CD4-positive, alpha-beta T cell (primary cell): ENCODE measurements at places on chromosomes 6 and 20. TPM values are rescaled to one million over a fixed set of nuclear protein-coding genes. Genes with fewer than 3 reads are reported as not detected.

DNA sequence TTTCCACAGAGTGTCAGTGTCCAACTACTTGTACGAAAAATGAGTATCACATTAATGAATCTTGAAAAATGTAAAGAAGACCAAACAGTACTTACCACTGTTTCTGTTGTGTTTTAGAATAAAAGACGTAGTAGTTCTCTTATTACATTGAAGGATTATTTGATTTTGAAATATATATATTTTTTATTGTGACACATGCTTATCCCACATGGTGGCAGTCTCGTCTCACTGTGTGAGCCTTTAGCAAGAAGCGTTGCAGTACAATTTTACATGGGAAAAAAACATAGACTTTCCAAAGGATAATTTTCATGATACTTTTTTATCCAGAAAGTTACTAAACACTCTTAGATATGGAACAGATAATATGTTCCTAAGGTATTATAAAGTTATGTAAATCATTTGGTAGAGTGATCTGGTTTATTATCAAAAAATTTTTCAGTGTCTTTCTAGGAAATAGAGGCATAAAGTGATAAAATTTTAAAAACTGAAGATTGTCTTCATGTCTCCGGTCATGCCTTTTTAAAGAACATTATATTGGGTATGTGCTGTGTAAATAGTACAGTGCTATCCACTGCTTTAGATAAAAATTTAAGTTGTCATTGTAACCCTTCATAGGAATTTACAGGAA, 117.5 kb upstream of the SAMD5 start:
- H3K4me1 ChIP-seq, result no peaks in the 10 kb centered on the region
- no peaks in the 10 kb centered on the region for H3K36me3 ChIP-seq
- no peaks in the 10 kb centered on the region for H3K27me3 ChIP-seq
- DNase-seq, result no peak
- H3K27ac ChIP-seq, result no peak overlapping the region
- no peak overlapping the region for H3K4me3 ChIP-seq

- H3K4me3 ChIP-seq, result no peak overlapping the region
- H3K4me1 ChIP-seq, result no peaks in the 10 kb centered on the region
- no peaks in the 10 kb centered on the region for H3K36me3 ChIP-seq
- H3K27me3 ChIP-seq, result no peaks in the 10 kb centered on the region
- H3K27ac ChIP-seq, result no peak overlapping the region
These were observed 382.1 kb upstream of the TSHZ2 start for GRCh38 chr20:52590100-52590499.

DNA sequence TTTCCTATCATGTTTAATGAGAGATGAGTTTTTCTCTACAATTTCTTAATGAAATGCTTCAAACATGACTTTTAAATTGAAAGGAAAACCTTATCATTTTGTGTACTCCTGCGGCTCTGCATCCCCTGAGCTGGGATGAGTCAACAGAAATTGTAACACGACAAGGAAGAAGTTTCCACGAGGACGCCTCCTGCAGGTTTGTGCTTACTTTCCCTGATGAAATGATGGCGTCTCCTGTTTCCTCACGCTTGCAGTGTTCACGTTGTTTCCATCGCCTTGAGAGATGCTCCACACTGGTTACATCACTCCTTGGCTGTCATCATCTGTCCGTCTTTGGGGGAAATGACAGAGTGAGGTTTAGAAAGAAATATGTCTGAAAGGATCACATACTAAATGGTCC, 233.7 kb upstream of the ZFP64 start:
- no peaks in the 10 kb centered on the region for H3K36me3 ChIP-seq
- no peak overlapping the region for H3K4me3 ChIP-seq
- no peaks in the 10 kb centered on the region for H3K27me3 ChIP-seq
- no peaks in the 10 kb centered on the region for H3K4me1 ChIP-seq
- no peak overlapping the region for H3K27ac ChIP-seq

DNA sequence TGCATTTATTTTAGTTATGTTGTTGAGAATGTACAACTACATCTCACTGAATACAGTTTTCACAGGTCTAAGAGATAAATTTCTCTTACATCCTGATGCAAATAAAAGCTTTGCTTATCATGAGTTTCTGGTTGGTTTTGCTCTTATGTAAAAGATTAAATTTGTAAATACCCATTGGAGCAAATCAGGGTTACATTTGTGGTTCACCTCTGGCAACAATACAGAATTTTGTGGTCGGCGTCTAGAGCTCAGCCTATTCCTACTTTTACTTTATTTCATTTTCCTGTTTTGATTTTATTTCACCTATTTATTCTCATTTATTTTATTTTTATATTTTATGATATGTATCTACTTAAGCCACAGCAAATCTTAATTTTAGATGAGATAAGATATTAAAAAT, 271.9 kb upstream of the MARCKS start:
- H3K4me3 ChIP-seq, result no peak overlapping the region
- H3K27ac ChIP-seq, result no peak overlapping the region
- H3K36me3 ChIP-seq, result no peaks in the 10 kb centered on the region
- no peaks in the 10 kb centered on the region for H3K27me3 ChIP-seq

GRCh38 chr6:126313941-126314340, 26.0 kb upstream of the CENPW start:
- no peaks in the 10 kb centered on the region for H3K27me3 ChIP-seq
- no peak overlapping the region for H3K4me3 ChIP-seq
- H3K27ac ChIP-seq, result no peak overlapping the region
- H3K36me3 ChIP-seq, result no peaks in the 10 kb centered on the region
- no peaks in the 10 kb centered on the region for H3K4me1 ChIP-seq

MPIG6B gene
- 0.11 TPM for total RNA-seq

CCHCR1 gene
- 18.2 TPM for total RNA-seq

C6orf15 gene
- total RNA-seq, result not detected

ADGB gene
- total RNA-seq, result not detected

ID1 gene
- 24.2 TPM for total RNA-seq
